ENCODE measurements at places on chromosomes 12 and 14.

DNA sequence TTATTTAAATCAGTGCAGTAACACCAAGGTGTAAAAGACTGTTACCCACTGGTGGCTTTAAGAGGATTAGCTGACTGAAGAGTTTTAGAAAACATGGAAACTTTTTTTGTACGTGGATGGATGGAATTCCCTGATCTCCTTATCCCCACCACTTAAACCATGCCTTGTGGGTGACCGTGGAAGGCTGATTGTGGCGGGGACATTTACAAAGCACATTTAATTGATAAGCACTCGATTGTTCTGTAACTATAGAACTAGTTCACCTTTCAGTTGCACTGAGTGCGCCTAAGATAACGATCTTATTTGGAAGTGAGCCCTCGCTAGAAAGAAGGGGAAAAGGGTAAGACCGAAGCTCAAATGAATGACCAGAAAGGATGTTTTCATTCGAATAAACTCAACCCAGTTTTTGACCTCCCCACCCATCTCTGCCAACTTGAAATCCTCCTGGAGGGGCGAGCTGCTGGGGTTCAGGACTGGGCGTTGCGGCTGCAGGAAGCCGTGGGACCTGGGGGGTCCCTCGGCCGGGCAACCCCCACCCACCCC lies 688 bp upstream of the RASSF3 start:
- DNase-seq = no peak

- DNase-seq = no peak
Measured at GRCh38 chr14:70776197-70776596, 33.1 kb downstream of the MAP3K9 start.

GRCh38 chr12:47862881-47863280 lies 41.9 kb downstream of the VDR start:
- no peak for DNase-seq

DNA sequence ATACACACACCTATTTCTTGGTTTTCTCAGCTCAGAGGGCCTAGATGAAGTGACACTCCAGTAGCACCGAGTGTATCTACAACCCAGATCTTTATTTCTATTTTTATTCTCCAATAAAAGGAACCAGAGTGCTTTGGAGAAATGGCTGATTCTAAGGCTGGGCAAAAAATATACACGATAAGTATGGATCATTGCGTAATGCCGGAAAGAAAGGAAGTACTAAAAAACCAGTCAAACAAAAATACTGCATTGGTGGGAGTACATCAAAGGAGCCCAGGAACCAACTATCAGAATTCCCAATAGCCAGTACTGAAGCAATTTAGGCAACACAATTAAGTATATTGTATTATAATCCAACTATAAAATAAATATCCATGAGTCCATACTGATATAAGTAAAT lies 400.9 kb upstream of the CCDC196 start:
- no peak for DNase-seq

GRCh38 chr12:22808860-22809259 lies 183.9 kb downstream of the ETNK1 start:
- DNase-seq = no peak
